ENCODE measurements at places on chromosomes 11 and 22.
A peak's percentile ranks its signal among the peaks of the same experiment; 100 is the strongest.

GRCh38 chr11:94417386-94417987 lies 16.3 kb upstream of the GPR83 start:
- no peak for DNase-seq

GRCh38 chr11:131923309-131923708 lies 552.9 kb downstream of the NTM start:
- DNase-seq: no peak

DNA sequence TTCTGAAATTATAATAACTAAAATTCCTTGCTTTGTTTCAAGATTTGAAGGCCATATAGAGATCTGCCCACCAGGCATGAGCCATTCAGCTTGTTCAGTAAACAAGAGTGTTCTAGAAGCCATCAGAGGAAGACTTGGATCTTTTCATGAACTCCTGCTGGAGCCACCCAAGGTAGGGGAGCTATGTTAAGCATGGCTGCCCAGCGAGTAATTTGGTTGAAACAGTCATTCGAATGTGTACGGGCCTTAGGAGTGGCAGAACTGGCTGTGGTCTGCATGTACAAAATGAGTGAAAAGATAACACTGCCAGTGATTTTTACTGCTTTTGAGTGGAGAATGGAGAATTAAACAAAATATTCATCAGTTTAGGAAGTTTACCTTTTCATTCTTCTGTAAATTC lies 103.7 kb downstream of the PPP6R3 start:
- DNase-seq: no peak

DNA sequence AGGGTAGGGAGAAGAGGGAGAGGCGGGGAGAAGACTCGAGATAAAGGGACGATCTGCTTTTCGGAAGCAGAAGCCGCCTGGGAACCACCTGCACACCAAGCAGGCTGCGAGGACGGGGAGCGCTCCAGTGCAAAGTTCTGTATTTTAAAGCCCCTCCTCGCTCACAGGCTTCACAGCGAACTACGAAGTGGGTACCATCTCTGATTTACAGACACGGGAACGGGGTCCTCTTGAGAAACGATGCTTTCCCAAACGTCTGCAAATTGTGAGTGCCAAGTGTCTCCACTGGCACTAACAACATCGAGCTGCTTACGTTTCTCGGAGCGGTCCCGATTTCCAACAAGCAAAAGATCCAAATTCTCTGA lies 700 bp upstream of the STX3 start:
- DNase-seq: peak; percentile 2

DNA sequence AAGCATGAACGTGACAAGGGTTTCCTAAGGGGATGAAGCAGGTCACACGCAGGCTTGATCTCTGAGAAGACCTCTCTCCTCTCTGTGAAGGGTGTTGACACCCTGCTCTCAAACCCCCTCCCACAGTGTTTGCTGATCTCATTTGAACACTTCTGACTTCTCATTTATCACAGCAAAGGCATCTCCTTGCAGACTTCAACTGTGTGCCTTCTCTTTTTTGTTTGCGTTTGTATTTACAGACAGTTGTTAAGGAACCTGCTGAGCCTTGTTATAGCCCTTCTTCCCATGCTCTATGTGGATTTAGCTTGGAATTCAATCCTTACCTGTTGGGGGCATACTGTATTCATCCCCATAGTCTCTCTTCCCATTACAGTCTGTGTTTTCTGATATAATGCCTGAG lies 206.5 kb downstream of the NELL1 start:
- DNase-seq: no peak

DNA sequence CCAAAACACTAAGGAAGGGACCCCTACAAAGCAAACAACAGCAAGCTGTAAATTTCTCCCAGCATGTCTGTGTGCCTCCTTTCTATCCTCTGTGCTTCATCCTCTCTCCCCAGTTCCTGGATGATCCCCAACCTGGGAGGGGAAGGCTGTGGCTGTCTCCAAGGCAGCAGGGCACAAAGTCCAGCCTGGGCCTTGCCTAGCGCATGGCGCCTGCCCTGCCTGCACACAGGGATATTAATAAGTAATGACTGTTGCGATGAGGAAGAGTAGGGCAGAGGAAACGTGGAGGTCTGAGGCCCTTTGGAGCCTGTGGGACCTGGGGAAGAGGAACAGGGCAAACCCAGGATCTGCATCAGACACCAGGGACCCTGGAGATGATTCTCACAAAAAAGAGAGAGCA lies 2.0 kb downstream of the USH1C start:
- no peak for DNase-seq

DNA sequence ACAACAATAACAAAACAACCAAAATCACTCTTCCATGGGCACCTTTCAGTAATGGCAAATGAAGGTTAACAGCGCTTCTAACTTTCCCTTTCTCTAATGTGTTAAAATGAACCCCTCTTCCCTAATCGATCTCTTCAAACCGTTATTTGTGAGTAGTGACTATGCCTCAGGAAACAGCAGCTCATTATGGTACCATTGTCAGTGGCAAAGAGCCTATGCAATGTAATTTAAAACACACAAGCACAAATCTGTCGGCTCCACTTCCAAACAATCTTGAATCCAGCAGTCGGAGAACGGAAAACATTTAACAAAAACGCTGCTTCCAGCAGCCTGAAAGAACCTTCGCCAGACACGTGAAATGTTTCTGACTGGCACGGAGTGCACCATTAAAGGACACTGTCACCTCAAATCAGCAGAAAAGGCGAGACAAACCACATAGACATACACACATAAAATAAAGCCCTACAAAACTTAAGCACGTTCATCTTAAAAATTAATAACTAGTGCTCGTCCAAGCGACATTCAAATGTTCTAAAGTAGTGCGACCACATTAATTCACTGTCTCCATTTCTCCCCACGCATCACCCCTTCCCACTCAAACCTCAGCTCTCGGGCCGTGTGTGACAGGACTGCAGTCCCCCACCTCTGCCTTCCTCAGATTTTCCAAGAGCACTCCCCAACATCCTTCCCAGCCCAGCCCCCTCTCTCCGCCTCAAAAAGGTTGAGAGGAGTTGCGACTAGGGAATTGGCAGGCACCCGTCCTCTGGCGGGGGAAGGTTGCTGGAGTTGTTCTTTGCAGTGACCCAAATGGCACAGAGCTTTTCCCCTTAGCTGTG lies 748 bp downstream of the RAB30 start:
- no peak for DNase-seq

DNA sequence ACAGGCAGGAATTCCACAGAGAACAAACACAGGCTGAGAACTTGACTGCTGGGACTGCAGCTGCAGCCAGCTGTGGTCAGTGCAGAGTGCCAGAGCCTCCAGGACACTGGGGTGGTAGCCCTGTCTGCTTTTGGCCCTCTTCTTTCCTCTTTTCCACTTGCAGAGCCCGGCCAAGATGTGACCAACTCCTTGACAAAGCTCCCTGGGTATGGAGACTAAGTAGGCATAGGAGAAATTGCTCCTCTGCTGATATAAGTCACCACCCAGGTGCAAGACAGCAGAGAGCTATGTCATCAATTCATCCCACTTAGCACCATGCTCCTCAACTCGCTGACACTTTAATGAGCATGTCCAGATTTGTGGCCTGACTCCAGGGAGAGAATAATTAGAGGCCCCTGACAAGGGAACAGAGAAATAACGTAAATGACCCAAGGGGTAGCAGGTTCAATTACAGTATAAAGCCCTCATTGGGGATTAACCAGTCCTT lies 369.4 kb upstream of the B3GAT1 start:
- no peak for DNase-seq

- no peak for DNase-seq
These were observed 17.7 kb downstream of the GP1BB start for GRCh38 chr22:19741053-19741452.

DNA sequence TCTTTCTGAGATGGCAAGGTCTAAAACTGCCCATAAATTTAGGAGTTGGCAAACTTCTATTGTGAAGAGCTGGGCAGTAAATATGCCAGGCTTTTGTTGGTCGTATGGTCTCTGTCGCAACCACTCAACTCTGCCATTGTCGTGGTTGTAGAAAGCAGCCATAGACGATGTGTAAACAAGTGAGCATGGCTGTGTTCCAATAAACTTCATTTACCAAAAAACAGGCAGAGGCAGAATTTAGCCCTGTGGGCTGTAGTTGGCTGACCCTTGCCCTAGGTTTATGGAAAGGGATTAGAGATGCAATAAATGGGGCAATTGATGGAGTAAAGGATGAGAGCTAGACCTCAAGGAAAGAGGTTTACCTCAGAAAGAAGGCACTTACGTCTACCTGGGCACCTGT lies 17.6 kb downstream of the YPEL4 start:
- no peak for DNase-seq

- DNase-seq: no peak
These were observed 142.7 kb downstream of the WNT7B start for GRCh38 chr22:45834241-45834640.

DNA sequence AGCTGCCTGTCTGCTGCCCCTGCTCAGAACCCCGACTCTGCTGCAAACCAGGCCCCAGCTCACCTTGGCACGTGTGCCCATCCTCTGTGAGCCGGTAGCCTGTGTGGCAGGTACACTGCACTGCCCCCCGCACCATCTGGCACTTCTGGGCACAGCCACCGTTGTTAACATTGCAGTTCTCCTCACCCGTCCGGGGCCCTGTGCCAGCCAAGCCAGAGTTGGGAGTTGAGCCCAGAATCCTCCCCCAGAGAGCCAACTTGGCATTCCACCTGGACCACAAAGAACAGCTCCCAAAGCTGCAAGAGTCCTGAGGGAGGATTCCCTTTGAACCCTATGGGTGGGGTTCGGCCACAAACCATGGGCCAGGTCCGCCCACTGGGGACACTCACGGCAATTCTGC lies 22.5 kb downstream of the LRP4 start:
- DNase-seq: no peak

DNA sequence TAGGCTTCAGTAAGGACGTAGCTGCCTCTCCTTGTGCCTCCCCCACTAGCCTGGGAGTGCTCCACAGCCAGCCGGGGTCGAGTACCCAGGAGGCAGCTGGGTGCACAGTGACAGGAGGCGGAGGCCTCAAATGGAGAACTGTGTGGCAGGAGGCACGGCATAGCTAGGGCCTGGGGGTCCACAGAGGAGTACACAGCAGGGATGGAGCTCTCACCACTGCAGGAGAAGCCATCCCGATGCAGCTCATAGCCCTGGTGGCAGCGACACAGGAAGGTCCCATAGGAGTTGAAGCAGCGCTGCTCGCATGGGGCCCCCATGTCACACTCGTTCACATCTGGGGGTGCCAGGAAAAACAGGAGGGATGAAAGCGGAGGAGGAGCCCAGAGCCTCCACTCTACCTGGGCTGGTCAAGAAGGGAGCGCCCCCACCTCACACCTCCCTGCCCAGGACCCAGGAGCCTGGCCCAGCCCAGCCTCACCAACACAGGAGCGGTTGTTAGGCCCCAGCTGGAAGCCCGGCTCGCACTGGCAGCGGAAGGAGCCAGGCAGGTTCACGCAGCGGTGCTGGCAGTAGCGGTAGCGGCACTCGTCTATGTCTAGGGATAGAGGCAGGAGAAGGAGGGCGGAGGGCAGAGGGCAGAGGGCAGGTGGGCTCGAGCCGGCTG lies 2.8 kb downstream of the EFEMP2 start:
- DNase-seq: no peak

- DNase-seq: no peak
These were observed 595.2 kb downstream of the BRD1 start for GRCh38 chr22:49232319-49233067.

DNA sequence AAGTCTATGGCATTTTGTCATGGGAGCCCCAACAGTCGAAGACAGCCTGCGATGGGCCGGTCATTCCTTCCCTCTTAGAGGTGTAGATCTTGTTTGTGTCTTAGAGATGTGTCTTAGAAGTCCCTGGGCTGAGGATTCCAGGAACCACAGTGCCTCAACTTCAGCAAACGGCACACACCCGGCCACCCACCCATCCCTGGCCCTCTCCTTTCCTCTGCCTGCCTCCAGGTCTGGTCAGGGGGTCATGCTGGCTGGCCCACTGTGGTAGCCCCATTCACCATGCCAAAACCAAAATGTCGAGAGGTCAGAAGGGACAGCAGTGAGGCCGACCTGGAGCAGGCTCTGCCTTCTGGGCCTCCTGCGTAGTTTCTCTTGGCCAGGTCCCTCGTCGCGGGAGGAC lies 857.9 kb downstream of the TBC1D22A start:
- DNase-seq: no peak

- DNase-seq: no peak
These were observed 76.1 kb upstream of the UCP3 start for GRCh38 chr11:74084796-74085541.

DNA sequence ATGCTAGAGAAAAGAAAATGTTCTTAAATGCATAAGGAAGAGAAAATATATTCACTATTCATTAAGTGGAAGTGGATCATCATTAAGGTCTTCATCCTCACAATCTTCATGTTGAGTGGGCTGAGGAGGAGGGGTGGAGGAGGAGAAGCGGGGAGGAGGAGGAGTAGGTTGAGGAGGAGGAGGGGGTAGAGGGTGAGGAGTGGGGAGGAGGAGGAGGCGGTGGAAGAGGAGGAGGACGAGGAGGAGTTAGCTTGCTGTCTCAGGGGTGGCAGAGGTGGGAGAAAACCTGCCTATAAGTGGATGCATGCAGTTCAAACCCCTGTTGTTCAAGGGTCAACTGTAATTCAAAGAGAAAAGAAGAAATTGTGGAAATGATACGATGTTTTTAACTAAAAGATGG lies 71.6 kb downstream of the MYEOV start:
- no peak for DNase-seq

- DNase-seq: no peak
These were observed 3.5 kb downstream of the YIF1A start for GRCh38 chr11:66285250-66285947.

GRCh38 chr11:823441-824291 lies 4.1 kb upstream of the CRACR2B start:
- no peak for DNase-seq

DNA sequence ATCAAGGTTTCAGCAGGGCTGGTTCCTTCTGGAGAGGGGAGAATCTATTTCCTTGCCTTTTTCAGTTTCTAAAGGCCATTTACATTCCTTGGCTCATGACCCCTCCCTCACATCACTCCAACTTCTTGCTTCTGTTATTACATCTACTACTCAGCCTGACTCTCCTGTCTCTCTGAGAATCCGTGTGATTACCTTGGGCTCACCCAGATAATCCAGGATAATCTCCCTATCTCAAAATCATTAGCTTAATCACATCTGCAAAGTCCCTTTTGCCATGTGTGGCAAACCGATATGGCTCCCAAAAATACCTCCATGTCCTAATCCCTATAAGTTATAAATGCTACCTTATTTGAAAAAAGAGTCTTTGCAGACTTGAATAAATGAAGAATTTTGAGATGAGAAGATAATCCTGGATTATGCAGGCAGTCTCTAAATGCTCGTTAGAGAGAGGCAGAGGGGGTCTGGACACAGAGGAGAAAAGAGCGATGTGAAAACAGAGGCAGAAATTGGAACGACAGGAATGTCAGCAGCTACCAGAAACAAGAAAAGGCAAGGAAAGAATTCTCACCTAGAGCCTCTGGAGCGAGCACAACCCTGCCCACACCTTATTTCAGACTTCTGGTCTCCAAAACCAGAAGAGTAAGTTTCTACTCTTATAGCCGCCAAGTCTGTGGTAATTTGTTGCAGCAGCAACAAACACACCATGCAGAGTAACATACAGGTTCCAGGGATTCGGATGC lies 23.6 kb upstream of the ARHGAP32 start:
- DNase-seq: no peak

- no peak for DNase-seq
These were observed 97.9 kb downstream of the WNT7B start for GRCh38 chr22:45878901-45879551.
